ENCODE measurements at places on chromosomes 13 and 19.
A peak's percentile ranks its signal among the peaks of the same experiment; 100 is the strongest.

- no peak for DNase-seq
Measured at GRCh38 chr13:38880397-38880796, 110.2 kb downstream of the STOML3 start.

DNA sequence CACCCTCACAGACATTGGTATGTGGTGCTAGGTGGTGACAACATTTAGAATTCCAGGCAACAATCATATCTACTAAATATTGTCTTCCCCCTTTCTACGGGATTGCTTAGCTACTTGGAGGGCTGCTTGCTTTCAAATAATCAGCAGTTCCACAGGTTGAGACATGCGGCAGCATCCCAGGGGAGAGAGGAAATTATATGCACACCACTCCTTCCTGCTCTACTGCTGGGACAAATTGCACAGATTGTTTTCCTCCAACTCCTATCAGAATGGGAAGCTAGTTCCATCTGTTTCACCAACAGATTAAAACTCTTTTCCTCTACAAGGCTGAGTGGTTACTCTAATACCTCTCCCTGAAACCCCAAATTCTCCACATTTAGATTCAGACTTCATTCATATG, 275.4 kb downstream of the DNAJC15 start:
- no peak for DNase-seq

DNA sequence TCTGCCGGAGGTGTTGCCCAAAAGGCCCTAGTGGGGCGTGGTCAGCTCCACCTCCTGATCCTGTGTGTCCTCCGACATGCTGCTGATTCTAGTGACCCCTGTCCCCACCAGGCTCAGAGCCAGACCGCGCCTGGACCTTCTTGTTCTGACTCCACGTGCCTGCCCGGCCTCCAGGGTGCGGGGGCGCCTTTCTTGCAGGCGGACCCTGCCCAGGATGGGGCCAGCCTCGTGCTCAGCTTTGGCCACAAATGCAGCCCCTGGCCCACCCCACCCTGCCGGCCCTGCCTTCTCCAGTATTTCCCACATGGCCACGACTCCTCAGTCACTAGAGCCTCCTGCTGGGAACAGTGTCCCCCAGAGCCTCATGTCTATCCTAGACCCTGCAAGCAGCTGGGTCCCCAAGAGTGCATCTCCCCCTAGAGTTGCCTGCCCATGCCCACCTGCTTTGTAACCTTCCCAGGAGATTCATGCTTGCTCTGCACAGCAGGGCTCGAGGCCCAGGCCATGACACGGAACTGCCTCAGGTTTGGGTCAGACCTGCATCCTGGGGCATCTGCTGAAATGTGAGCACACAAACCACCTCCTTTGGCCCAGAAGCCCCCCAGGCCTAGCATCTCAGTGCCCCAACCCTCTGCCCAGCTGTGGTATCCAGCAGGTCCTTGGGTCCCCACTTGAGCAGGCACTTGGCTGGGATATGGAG, 27.0 kb downstream of the TMEM161A start:
- no peak for DNase-seq

GRCh38 chr13:26558987-26559386, 1.5 kb downstream of the WASF3 start:
- DNase-seq: no peak

GRCh38 chr13:59471106-59471505, 692.6 kb downstream of the DIAPH3 start:
- DNase-seq: no peak

- no peak for DNase-seq
Measured at GRCh38 chr19:37930416-37930815, 23.4 kb downstream of the SIPA1L3 start.

- DNase-seq: no peak
Measured at GRCh38 chr13:89352384-89352783, 1681.2 kb downstream of the SLITRK5 start.

DNA sequence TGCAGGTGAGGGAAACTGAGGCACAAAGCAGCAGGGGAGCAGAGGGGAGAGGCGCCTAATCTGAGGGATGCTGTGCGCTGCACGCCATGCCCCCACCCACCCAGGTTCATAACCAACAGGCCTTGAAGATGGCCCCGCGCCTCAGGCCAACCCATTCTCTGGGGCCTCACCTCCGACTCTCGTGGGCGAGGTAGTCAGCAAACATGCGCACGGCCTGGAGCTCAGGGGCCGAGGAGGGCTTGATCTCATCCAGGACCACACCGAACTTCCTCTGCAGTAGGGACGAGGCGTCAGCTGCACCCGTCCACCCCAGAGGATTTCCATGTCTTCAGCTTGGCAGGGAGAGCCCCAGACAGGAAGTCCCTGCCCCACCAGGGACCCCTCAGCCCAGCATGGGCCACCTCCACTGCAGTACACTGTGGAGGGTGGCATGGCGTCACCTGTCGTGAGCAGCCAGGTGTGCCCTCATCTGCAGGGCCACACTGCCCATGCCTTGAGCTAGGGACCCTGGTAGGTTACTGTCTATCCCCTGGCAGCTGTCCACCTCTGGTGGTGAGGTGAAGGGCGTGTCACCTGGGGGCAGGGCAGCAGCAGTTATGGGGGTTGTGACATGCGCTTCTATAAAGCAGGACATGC, 8.3 kb downstream of the COPE start:
- no peak for DNase-seq

GRCh38 chr13:48125794-48126228, 30.9 kb upstream of the MED4 start:
- DNase-seq: no peak

DNA sequence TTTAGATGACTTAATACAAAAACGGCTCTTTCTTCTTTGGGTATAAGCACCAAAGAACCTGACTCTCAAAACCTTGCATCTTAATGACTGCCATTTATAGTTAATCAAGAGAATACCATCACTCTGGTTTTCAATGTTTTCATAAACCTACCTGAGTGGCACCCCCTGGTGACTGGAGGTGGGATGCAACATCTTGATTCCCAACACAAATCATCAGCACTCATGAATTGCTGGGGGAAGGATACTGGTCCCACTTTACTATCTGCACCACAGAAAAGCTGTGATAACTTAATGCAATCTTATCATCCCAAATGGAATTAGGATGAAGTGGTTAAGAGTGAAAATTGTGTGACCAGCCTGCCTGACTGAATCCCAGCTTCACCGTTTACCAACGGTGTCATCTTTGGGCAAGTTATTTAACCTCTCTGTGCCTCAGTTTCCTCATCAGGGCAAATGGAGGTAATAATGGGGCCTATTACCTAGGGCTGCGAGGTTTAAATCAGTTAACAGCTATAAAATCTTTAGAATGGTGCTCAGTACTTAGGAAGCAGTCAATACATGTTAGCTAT, 366.4 kb downstream of the KLF12 start:
- no peak for DNase-seq

GRCh38 chr13:87570669-87571068, 100.5 kb upstream of the SLITRK5 start:
- no peak for DNase-seq

- DNase-seq: no peak
Measured at GRCh38 chr19:37941782-37942515, 34.9 kb downstream of the SIPA1L3 start.

DNA sequence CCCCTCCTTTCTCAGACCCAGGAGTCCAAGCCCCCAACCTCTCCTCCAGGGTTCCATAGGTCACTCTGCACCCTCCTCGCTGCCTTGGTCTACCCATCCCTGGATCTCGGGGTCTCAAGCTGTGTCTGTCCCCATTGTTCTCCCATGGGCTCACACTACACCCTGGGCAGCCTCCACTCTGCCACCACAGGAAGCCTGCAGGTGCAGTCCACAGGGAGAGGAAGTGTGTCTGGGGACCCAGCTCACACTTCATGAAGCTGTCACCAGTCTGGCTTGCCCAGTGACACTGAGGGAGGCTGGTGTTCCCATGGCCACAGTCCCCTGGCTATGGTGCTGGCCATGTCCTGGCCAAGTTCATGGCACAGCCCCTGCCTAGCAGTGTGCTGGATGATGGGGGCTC, 5.3 kb downstream of the NECTIN2 start:
- no peak for DNase-seq

DNA sequence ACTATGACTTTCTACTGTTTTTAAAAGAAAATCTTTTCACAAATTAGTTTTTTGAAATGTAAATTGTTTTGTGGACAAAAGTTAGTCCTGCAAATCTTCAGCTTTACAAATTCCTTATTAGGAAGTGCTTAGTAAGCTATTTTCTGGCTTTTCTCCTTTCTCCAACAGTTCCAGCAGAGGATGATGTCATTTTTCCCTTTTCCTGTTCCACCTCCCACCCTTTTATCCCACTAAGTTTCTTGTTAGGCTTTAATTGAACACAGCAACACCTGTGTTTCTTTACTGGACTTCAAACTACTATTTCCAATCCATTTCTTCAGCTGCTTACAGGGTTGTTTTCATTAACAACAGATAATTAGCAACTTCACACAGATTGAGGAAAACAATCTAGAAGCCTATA, 389.2 kb downstream of the NDFIP2 start:
- DNase-seq: no peak

GRCh38 chr13:66528180-66528579, 702.0 kb downstream of the PCDH9 start:
- DNase-seq: no peak

DNA sequence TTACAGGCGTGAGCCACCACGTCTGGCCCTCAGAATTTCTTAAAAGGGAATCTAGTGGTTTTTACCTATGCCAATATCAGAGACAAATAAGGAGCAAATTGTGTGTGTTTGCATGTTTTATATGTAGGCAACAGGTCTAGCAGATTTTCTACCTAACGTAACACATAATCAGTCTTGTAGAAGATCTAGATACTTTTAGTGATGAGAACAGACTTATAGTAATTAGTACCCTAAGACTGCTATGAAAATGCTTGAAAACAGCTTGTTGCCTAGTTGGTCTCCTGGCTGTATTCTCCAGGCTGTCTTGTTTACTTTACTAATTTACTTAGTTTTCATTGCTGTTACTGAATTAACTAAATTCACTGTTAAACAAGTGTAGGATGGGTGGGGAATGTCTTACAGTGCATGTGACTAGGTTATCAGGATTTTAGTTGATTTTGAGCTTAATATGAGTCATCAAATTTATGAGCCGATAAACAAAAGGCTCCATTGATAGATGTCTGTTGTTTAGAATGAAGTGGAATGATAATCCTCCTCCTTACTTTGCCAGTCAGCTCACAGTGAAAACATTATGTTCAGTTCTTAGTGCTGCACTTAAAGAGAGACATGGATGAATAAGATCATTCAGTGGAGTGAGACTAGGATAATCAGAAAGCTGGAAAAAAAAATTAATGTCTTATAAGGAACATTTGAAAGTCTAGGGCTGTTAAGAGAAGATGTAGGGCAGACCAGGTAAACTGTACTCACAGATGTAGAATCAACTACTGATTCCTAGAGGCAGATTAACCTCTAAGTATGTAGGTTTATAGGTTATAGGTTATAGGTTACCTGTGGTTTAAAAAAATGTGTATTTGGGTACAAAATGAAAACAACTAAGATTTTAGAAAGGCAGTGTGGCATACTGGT, 22.4 kb downstream of the GTF2F2 start:
- peak; percentile 43 for DNase-seq

GRCh38 chr19:35636651-35637050, 4.9 kb upstream of the ETV2 start:
- DNase-seq: no peak

- no peak for DNase-seq
Measured at GRCh38 chr13:43573361-43573740, 213.4 kb downstream of the ENOX1 start.

DNA sequence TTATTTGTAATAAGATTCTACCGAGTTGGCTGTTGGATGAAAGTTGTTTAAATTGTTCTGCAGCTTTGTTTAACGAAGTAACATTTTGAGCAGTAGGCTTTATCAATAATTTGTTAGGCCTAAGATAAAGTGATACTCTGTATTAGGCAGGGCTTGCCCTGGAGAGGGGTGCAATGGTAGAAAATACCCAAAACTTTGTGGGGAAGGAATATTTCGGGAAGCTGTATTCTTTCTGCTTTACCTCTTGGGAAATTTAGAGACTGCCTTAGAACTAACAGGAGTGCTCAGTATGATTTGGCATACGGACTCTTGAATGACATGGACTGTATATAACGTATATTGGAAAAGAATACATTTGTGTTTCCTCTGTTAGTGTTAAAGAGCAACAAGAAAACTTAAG, 2.5 kb downstream of the PDS5B start:
- DNase-seq: no peak

GRCh38 chr13:38430796-38431195, 81.1 kb downstream of the UFM1 start:
- no peak for DNase-seq

DNA sequence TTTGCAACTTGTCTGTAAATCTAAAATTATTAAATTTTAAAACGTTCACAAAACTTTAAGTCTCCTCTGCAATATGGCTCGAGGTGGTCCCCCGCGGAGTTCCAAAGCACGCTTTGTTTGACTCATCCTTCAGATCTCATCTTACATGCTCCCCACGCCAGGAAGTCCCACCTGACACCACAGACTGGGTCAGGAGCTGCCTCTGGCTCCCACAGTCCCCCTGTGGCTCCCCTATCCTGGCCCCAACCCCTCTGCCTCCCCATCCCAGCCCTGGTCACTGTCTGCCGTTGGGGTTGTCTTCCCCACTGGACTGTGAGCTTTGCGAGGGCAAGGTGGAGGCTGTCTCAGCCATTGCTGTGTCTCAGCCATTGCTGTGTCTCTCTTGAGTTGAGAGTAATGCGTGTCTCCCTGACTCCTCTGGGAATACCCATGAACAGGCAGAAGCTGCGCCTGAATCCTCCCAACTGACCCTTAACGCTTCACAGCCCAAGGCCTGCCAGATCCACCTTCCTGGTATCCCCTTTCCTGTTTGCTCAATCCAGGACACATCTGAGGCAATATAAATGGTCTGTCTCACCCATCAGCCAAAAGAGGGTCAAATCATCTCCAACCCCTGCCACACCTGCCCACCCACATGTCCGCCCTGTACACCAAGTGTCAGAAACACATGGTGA, 15.9 kb downstream of the DYRK1B start:
- no peak for DNase-seq

GRCh38 chr19:41758846-41759245, 3.5 kb downstream of the CEACAM6 start:
- no peak for DNase-seq

Measured in hypothalamus (tissue), 51 donors.